PC-9 (cell line): ENCODE measurements at places on chromosomes 6 and 20. TPM values are rescaled to one million over a fixed set of nuclear protein-coding genes. Genes with fewer than 3 reads are reported as not detected.

LINC00237 gene
- not detected in 2 replicates for total RNA-seq

BFSP1 gene
- 10.4 and 13.8 TPM in 2 replicates for total RNA-seq

FAM83D gene
- total RNA-seq, result 44.6 and 57.3 TPM in 2 replicates

COL11A2 gene
- total RNA-seq, result 2.2 and 3.4 TPM in 2 replicates

NUP153 gene
- 50.7 and 74.1 TPM in 2 replicates for total RNA-seq
